Fibroblast of mammary gland (primary cell): ENCODE measurements at places on chromosomes 4 and X.
A peak's percentile ranks its signal among the peaks of the same experiment; 100 is the strongest.

GRCh38 chr4:30743897-30744296 is 23.7 kb downstream of the PCDH7 start:
- DNase-seq: no peak

DNA sequence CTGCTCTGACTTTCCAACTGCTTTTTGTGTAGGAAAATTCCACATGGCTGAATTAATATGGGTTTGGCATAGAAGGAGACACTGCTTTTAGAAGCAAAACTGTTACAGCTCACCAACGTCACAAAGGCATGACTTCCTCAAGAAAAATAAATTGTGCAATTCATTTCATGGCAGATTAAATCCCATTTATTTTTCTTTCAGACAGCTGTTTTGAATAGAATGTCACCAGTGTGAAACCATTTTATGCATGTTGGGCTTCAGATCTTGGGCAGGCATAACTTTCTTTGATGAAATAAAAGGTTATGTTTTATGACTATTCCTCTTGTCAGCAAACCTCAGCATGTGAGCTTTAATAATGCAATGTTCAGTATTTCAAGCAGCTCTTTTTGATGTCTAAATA is 542.8 kb downstream of the GALNTL6 start:
- DNase-seq: peak; percentile 41

- no peak for DNase-seq
These were observed 743.3 kb upstream of the SLIT2 start for GRCh38 chr4:19508442-19508841.

GRCh38 chr4:108926781-108927180 is 163.9 kb upstream of the ETNPPL start:
- DNase-seq: no peak

- DNase-seq: no peak
These were observed 153.9 kb downstream of the PCDH18 start for GRCh38 chr4:137378393-137378792.

DNA sequence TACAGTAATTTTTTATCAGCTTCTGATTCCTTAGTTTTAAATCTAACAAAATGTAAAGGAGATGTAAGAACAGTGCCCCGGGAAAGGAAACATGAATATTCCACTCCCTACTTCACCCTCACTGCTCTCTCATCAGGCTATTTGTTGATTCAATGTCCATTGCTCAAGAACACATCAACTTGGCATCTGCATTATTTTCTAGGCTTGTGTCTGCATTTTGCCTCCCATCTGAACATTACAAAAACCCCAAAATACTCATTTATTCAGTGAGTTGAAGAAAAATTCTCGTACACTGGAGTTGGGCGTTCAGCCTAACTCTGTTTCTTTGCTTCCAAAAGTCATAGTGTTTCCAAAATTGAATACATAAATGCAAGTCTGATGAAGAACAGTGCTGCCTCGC is 25.6 kb downstream of the ARHGAP6 start:
- DNase-seq: no peak

GRCh38 chr4:135838889-135839288 is 1637.3 kb upstream of the PABPC4L start:
- no peak for DNase-seq

DNA sequence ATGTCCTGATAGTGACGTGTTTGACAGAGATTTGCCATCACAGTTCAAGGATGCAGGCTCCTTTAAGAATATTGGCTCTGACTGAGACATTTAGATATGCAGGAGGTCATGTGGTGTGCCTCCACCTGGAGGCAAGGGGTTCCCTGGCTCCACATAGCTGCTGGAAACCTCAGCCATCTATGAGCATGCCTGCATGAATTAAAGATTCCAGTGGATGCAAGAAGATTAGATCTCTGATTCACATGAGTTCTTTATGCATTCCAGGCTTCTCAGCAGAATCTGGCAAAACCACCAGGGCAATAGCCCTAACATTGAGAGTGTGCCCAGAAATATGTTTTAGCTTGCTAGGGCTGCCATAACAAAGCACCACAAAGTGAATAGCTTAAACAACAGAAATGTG is 298.5 kb upstream of the AADAT start:
- DNase-seq: no peak

- DNase-seq: no peak
These were observed 170.6 kb downstream of the MSN start for GRCh38 chrX:65837875-65838549.

DNA sequence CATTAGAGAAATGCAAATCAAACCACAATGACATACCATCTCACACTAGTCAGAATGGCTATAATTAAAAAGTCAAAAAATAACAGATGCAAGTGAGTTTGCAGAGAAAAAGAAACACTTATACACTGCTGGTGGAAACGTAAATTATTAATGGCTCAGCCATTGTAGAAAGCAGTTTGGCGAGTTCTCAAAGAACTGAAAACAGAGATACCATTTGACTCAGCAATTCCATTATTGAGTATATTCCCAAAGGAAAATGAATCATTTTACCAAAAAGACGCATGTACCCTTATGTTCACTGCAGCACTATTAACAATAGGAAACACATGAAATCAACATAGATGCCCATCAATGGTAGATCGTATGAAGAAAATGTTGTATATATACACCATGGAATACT is 75.0 kb downstream of the NAA11 start:
- peak; percentile 56 for DNase-seq

DNA sequence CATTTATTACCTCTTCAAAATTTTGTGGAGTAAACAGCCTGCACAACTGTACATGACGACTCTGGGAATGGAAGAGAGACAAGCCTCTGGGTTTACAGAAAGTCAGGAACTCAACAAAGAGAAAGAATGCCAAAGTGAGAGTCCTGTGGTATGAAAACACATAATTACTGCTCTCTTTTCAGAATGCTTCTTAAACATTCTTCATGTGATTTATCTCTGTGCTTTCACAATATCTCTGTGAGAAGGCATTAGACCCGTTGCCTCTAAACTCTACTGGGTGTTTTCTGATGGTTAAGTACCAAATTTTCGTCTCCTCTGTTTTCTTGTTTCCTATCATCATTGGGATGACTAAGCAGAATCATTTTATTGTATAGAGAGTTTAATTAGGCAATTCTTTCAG is 966.6 kb upstream of the SLIT2 start:
- DNase-seq: no peak

- DNase-seq: no peak
These were observed 4.0 kb downstream of the DCLK2 start for GRCh38 chr4:150082241-150082640.

DNA sequence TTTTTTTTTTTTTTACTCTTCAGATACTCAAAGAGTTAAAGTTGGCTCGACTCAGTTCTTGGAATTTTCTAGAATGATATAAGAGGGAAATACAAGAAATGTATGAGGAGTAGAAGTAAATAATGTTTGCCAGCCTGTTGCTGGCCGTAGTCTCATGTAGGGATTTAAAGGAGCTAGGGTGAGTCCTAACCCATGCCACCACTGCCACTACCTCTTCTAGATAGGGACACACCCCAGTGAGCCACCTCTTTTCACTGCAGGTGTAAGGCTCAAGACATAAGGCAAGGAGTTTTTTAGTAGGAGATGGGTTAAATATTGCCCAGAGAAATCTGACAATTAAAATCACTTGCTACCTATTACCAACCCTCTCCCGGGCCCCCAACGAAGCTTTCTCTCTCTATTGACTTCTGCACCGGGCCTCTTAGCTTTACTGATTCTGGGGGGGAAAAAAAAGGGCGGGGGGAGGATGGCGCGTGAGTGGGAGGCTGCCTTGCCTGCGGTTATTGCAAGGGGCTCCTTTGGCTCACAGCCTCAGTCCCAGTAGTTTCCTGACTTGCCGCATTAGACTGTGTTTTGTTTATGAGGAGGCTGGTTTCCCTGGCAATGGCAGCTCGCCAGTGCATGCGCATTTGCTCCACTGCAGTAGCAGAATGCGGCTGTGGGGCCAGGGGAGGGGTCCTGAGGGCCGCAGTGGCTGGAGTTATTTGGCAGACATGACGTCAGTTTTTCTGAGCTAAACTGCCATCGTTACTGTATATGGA is 3.0 kb downstream of the LINC00632 start:
- no peak for DNase-seq

DNA sequence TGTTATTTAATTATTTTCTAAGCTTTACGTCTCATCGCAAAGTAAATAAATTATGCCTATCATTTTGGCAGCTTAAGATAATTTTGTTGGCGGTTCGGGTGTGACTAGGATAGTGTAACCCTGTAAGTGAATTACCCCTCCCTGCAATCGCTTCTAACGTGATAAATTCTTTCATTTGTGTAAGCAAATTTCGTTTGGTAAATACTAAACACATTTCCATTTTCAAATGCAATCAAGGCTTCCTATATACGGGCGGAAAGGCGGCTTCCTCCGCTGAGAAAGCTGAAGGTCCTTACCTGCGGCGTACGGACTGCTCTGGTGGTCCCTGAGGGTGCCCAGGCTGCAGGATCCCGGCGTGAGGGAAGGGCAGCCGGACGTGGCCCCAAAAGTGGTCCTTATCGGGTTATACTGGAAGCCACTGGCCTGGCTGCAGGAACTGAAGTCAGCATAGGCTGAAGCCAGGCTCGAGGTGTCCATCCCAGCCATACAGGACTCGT is 403 bp downstream of the PHOX2B start:
- DNase-seq: no peak

DNA sequence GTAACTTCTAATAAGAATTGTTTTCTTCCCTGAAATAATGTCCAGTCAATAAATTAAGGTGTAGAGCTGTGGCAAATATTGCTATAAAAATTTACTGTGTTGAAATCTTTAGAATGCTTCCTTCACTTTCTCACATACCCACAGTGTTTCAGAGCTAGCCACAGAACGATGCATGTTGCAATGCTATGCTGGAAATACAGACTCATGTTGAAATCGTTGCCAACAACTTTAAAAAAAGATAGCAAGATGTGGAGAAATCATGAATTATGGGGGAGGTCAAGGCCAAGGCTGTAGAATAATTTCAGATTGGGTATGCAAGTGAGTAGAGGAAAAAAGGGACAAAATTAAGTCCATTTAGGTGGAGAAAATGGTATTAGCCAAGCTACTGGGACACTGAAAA is 204.8 kb downstream of the VEGFC start:
- DNase-seq: peak; percentile 92

- no peak for DNase-seq
These were observed 95.8 kb upstream of the IL13RA1 start for GRCh38 chrX:118631586-118631985.

- no peak for DNase-seq
These were observed 63.5 kb downstream of the UCHL1 start for GRCh38 chr4:41320278-41320677.

- no peak for DNase-seq
These were observed 65.6 kb upstream of the PGM2 start for GRCh38 chr4:37760840-37761239.

GRCh38 chr4:46254788-46255187 is 130.9 kb upstream of the GABRG1 start:
- peak; percentile 84 for DNase-seq

DNA sequence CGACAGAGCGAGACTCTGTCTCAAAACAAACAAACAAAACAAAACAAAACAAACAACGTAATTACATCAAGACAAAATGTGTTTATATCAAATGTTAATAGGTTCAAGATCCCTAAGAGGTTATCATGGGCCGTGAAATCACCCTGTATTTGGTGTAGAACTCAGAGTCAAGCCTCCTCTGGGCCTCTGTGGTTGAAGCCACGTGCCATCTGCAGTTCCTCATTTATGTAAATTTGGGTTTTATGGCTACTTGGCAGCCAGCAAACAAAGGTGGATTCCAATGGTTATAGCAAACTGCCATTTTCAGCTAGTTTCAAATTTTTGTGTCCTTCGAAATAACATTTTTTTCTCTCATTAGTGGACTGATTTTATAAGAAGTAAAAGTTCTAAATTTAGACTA is 16.4 kb downstream of the NSDHL start:
- DNase-seq: no peak

DNA sequence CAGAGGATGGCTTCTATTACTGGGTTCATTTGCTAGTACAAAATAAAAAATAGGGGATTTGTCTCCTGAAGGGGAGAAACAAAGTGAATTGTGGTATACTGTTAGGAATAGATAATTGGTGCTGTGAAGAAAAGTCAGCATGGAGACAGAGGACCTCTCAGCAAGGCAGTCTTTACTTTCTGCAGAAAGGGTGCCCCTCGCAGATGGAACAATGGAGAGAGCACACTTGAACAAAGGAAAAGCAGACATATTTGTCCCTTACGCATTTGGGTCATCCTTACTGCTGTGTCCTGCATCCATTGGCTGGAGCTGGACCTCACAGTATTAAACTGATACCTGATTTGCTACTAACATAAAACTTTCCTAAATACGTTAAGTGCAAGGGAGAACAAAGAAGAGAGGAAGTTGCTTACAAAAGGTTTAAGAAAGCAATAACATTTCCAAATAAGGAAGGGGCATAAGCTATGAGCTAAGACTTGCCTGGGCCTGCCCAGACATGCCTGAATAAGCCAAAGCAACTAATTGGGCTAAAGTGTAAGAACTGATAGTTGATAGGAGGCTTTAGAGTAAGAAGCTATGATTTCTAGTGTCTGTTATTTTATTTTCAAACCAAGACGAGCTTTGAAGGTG is 83.8 kb downstream of the CCKAR start:
- DNase-seq: peak; percentile 66

- DNase-seq: peak; percentile 95
These were observed 47.4 kb upstream of the IL21 start for GRCh38 chr4:122668241-122668640.

DNA sequence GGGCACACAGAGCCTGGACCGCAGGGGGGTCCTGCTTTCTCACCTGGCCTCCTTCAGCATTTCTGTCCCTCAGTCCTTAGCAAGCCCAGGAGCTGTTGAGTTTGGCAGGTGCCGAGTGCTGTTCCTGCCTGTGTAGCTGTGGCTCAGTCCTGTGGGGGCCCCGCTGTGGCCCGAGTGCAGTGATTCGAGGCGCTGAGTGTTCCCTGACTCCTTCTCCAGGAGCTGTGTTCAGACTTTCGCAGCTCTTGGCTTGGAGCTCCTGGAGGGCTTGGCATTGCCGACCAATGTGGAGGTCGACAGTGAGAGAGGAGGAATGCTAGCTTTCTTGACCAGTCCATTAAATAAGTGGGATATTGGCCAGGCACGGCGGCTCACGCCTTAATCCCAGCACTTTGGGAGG is 50.1 kb upstream of the MSANTD1 start:
- no peak for DNase-seq

DNA sequence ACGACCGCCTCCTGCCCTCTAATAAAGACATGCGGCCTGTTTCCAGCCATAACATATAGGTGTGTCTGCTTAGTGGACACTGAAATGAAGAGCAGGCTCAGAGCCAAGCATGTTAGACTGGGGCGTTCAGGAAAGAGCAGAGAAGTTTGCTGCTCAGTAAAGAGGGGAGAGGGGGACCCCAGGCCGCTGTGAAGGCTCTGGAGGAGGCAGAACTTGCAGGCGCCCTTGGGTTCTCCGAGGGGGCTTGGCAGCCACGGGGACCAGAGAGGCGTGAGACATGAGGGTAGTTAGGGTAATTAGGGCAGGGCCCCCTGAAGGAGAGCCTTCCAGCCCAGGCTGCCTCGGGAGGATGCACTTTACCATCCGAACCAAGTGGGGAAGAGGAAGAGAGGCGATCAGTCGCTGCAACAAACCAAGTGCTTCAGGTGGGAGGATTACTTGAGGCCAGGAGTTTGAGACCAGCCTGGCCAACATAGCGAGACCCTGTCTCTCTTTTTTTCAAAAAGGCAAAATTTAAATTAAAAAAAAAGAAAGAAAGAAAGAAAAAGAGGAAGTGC is 46.6 kb upstream of the CDKN2AIP start:
- DNase-seq: no peak
